ENCODE measurements at places on chromosomes 5 and 9.

DNA sequence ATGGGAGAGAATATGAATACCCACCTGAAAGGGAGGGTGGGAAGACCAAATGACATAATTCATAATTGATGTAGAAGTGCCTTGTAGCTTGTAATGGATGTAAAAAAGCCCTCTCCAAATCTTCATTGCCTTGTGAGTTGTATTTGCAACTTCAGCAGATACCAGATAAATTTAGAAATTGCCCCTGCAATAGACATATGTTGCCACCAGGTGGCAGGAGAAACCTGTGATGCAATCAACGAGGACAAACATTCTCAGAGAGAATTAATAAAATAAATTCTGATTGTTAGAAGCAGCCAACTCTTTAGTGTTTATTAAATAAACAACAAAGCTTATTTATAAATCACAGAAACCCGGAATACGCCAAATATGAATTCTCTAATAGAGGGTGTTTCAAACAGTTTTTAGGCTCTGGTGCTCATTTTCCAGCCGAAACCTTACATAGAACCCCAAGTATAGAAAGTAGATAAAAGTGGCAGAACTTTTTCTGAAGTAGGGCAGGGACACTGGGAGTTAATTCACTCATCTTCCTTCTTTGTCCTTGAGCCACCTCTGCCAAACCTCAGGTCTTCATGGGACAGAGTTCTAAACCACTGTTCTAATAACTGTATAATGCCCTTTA, 147.8 kb downstream of the TMEM38B start:
- DNase-seq, result no peak

GRCh38 chr5:69309380-69309779, 23.2 kb downstream of the CCDC125 start:
- DNase-seq, result no peak

- DNase-seq, result no peak
Measured at GRCh38 chr9:134419684-134420076, 93.4 kb downstream of the RXRA start.

GRCh38 chr5:170302653-170303501, 5.3 kb upstream of the LCP2 start:
- DNase-seq, result peak; percentile 49

GRCh38 chr5:151758430-151759241, at the start of gene ATOX1:
Gene ATOX1, minus strand, starts transcription at chr5:151758631. Its CDS starts 80 bp downstream, at chr5:151758551.
- DNase-seq, result peak; percentile 86

- no peak for DNase-seq
Measured at GRCh38 chr9:134049236-134049635, 18.6 kb downstream of the BRD3 start.

GRCh38 chr9:89821081-89821480, 216.3 kb downstream of the GADD45G start:
- no peak for DNase-seq
